HT-29 (cell line): ENCODE measurements at places on chromosomes 5 and 9.

DNA sequence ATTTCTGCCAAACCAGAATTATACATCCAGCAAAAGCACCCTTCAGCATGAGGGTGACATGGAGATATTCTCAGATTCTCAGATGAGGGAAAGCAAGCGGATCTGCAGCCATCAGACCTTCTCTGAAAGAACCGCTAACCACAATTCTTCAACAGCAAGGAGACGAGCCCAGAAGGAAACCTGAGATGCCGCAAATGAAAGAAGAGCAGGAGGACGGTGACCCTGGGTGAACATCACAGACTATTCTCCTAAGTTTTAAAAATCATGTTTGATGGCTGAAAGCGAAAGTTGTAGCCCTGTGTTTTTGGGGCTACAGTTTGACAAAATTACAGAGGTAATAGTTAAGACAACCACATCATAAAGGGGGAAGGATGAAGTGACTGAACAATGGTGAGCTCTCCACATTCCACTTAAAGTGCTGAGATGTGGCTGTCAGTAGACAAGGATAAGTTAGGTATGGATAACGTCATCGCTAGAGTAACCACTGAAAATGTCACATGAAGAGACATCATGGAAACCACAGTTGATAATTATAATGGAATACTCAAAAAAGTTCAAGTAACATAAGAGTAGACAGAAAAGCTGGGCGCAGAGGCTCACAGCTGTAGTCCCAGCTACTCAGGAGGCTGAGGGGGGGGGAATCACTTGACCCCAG is 31.5 kb upstream of the NSMF start:
- no peak for DNase-seq

DNA sequence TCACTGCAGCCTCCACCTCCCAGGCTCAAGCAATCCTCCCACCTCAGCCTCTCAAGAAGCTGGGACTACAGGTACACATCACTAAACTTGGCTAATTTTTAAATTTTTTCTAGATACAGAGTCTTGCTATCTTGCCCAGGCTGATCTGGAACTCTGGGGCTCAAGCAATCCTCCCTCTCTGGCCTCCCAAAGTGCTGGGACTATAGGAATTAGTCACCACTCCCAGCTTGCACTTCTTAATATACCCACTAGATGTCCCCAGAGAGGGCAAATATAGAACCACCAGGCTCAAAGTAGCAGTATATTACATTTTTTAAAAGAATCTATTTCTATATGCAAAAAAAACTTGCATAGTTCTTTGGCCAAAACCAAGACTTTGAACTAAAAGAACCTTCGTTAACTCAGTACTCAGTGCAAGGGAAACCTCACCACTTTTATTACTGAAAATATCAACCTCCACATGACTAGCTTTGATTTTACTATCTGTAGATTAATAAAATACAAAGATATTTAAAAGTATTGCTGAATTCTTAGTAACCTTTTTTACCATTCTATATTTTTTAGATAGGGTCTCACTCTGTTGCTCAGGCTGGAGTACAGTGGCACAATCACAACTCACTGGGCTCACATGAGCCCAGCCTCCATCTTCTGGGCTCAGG is 25.8 kb upstream of the HSD17B3 start:
- DNase-seq: peak; percentile 78

DNA sequence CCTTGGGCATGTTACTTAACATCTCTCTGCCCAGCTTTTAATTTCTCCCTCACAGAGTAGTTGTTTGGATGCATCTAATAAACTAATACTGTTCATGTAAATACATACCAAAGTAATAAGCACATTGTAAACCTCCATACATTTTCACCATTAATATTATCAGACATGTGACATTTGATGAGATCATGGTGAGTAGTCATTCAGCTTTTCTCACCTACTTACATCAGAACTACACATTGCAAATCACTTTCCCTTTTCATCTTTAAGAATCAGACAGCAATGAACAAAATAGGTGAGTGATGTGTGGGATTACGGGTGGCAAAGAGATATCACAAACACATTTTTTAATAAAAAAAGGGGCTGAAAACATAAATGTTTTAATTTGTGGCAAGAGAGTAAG is 89.3 kb downstream of the JAKMIP2 start:
- DNase-seq: no peak

DNA sequence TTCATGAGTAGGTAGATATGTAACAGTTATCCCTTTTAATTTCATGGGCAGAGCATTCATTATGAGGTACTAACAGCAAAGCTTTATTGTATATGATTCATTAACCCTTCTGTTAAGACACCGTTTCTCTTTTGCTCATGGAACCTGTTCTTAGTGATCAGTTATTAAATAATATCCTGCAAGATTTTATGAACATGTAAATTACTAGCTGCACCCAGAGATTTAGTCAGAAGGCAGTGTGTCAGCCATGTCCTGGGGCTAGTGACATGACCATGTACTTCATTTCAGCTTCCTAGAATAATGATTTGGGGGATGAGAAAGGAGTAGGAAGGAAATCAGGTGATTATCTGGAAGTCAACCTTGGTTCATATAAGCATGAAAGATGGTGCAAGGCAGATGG is 7.0 kb downstream of the MAST4 start:
- DNase-seq: no peak

DNA sequence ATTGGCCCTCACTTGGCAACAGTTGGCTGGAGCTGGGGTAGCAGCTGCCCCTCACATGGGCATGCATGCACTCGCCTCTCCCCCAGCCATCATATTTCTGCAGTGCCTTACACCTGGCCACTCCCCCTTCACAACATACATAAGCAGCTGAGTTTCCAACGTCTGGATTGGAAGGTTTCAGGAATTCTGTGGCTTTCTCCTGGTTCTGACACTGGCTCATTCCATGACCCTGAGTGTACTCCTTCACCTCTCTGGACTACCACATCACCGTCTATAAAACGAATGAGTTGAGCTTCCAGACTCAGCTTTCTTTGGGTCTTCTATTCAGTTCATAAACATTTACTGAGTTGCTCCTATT is 84.3 kb downstream of the GALNT10 start:
- DNase-seq: no peak

DNA sequence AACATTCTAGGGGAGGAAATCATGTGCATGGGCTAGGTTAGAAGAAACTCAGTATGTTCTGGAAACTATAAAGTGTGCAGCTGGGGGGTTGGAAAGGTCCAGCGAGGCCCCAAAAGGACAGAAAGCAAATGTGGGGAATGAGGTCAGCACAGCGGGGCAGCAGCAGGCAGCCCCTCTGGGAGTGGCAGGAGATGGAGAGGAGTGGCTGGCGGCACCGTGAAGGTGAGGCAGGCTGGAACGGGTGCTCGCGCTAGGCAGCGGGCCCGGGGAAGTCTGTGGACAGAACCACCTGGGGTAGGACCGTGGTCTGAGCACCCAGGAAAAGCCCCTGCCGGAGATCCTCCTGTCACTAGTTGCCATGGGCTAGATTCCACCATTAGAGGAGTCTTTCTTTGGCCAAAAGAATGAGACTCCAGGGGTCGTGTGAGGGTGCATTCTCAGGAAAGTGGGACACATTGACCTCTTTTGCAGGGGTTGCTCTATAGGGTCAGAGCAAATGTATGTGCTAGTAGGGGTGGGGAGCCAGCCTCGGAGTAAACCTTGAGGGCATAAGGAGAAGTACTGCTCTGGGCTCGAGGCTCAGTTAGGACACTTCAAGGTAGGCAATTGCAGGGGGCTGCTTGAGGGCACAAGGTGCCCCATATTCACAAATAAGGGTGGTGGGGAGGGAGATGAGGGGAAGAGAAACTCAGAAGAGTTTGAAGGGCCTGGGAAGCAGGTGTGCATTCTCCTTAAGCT is 61.2 kb downstream of the IL6ST start:
- DNase-seq: no peak

DNA sequence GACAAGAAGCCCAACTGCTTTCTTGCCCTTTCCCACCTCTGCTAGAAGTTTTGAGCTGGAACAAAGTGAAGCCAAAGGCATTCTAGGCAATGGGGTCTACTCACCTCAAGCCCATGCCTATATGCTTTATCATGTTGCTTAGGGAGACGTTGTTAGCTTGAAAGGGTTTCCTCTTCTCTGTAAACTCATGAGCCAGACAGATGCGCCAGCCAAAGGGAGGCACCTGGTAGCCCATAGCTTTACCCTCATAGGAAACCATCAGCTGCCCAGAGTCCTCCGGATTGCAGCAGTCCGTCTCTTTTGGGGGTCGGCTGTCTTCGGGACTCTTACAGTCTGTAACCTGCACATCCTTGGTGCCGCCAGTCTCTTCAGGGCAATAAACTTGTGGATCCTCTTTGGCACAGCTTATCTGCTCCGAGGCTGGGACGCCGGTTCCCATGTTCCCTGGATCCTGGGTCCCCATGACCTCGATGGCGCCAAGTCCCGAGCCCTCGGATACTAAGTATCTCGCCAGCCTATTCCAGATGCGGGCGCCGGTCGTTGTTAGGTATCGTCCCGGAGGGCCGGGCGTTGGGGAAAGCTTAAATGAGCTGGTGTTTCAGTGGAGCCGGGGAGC is 678 bp downstream of the GBA2 start:
- DNase-seq: peak; percentile 31

GRCh38 chr5:1174122-1174936 is 27.1 kb upstream of the SLC6A19 start:
- peak; percentile 94 for DNase-seq

- no peak for DNase-seq
Observed at GRCh38 chr9:122080986-122081385, 12.1 kb downstream of the TTLL11 start.

- no peak for DNase-seq
Observed at GRCh38 chr5:89071941-89072331, 189.0 kb upstream of the MEF2C start.

DNA sequence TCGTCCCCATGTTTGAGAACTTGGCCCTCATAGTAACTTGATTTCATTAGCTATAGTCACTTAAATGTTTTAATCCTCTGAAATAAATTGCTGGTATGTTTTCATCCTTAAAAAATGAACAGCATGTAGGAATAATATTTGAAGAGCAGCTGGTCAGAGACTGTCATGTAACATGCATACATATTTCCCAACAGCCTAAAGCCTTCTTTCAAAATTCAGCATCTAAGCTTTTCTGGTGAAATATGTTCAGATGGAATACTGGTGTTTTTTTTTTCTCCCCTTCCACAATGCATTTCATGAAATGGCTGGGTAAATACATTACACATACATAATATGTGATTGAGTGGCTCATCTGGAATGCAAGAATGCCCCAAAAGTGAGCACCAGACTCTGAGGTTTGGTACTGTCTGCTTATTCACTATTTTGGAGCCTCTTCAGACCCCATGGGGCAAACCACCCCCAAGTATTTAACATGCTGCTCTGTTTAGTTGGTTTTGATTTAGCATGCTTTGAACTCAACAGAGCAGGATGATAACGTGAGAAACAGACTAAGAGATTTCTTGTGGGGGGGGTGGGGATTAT is 94.0 kb downstream of the SMARCA2 start:
- DNase-seq: no peak

DNA sequence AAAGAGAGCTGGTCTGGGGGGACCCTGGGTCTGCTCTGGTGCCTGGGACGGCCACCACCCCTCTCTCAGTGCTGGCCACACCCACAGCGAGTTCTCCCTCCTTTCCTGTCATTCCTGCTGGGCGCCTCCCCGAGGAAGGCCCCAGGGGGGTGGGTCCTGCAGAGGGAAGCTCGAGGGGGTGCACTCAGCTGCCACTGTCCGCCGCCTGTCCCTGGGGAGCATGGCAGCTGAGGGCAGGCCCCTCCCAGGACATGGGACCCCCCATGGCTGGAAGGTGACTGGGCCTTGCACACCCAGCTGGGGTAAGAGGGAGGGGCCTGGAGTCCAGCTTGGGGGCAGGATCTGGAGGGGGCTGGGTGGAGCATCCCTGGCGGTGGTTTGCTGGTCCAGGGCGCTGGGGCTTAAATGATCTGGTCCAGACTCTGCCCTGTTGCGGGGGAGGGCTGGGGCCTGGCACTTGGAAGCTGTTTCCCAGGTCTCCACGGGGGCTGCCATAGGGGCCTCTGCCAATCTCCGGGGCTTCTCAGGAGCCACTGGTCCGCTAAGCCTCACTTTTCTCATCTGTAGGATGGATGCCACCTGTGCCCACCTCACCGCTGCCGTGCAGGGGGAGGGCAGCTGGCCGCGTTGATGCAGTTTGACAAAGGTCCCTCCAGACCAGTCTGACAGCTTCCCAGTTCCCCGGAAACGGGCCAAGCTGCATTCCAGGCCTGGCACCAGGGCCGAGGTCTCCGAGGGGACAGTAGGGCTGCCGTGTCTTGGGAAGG is 6.0 kb upstream of the SLC2A6 start:
- DNase-seq: peak; percentile 74

GRCh38 chr9:130868230-130868629 is 28.4 kb downstream of the QRFP start:
- no peak for DNase-seq

- DNase-seq: no peak
Observed at GRCh38 chr9:70352356-70352755, 62.1 kb downstream of the KLF9 start.

DNA sequence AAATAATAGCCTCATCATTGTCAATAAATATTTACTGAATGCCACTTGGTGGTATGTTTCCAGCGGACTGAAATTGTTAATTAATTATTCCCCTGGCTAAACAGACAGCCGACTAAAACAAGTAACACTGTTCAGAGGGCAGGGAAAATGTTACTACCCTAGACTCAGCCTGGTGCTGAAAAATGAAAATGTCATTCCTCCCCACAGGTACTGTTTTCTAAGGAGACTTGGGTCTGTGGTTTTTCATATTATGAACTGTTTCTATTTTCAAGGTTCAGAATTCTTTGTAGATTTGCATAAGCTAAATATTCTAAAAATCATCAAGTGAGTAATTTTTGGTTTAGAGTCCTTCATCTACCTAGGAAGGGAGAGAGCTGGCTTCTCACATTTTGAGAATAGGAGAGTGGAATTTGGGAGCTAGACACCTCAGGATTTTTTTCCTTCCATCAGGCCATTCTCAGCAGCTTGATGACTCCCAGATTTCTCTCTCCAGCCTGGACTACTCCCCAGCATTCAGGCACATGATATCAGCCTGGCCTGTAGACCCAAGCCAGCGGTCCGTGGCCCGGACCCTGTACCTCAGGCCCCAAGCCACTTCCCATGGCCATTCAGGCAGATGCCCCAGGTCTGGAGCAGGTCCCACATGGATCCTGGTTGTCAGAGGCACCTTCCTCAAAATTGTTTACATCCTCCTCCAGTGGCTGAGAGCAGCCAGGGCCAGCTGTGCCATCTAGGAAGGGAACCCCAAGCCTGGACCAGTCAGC is 24.4 kb downstream of the BHMT start:
- DNase-seq: no peak

DNA sequence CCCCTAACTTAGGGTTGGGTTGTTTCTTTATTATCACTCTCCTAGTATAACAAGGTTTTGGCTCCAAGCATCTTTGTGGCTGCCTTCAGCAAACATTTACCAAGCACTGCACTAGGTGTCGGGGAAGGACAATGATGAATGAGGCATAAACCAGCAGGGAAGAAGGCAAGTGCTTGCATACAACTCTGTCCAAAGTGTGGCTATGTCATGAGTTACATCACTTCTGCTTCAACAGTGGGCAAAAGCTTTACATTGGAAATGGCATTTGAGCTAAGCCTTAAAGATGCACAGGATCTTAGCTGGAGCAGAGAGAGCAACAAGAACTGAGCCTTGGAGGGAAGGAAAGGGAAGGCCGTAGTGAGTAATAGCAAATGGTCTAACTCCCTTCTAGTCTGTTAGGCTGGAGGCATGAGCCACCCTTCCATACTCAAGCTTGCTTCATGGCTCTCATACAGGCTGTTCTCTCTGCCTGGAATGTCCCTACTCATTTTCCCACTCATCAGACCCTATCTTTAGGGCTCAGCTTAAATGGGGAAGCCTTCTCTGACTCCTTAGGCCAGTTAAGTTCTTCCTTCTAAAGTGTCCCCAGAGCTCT is 121.8 kb downstream of the SEMA6A start:
- DNase-seq: no peak

- DNase-seq: no peak
Observed at GRCh38 chr5:90632791-90633190, 74.2 kb downstream of the ADGRV1 start.
